ENCODE measurements at places on chromosomes 3 and 15. TPM values are rescaled to one million over a fixed set of nuclear protein-coding genes. Genes with fewer than 3 reads are reported as not detected.

Gene GPR176
- 0.13 TPM for total RNA-seq

DNA sequence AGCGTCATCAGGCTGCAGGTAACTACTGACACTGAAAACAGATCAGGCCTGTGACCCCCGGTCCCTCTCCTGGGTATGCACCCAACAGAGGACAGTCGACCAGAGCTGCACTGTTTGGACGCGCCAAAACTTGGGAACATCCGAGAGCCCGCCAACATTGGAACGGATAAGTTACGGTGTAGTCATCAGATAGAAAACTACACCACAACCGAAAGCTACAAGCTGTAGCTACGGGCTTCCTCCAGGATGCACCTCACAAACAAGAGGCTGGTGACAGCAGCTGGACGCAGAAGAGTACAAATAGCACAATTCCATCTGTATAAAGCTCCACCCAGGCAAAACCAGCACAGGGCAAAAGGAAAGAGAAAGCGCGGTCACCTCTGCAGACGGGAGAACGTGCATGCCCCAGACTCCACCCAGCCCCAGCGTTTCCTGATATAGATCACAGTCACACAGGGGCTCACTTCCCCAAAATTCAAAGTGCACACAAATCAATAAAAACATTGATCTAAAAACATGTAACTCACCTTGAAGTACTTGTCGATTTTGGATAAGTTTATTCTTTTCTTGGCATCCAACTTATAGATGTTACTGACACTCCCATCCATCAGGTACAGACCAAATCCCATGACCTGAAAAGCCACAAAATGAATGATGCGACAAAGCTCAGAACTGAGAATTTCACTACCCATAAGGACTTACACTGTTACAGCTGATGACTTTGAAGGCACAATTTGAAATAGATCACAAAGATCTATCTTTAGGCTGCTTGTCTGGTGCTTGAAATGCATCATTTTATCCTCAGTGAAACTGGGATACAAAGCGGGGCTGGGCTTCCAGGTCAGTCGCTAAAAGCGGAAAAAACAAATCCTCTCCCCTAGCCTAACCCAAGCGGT, 43.3 kb downstream of the CYFIP1 start:
- H3K27me3 ChIP-seq: no peaks in the 10 kb centered on the region
- no peaks in the 10 kb centered on the region for H3K36me3 ChIP-seq

Gene PLA2G4E
- total RNA-seq: not detected

DNA sequence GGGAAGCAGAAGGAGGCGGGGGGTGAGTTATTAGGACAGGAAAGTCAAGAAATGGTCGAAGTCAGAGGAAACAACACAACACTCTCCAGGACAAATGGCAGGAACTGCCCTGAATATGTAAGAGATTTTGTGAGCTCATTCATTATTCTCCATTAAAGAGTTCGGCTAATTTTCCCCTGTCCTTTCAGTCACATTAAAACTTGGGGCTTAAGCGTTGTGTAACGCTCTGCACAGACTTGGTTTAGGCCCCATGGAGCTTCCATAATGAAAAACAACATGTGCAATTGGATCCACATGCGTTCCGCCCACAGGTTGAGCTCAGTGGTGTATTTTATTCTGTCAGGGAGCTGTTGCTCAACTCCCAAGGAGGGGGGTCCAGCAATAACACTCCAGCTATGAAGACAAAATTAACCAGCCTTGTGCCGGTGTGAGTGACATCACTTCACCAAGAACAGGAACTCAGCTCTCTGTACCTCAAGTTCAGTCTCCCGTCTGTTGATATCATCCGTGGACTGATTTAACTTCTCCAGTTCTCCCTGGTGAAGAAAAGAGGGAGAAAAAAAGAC, 2.3 kb downstream of the SH3BP5 start:
- no peak overlapping the region for H3K27ac ChIP-seq
- peaks cover 51% of the 10 kb centered on the region for H3K36me3 ChIP-seq
- H3K4me1 ChIP-seq: peaks cover 72% of the 10 kb centered on the region

Gene BLOC1S6
- total RNA-seq: 39.3 TPM

- peaks cover 43% of the 10 kb centered on the region for H3K4me1 ChIP-seq
- H3K27ac ChIP-seq: peak overlapping the region; percentile 73
- peaks cover 2% of the 10 kb centered on the region for H3K27me3 ChIP-seq
- peak overlapping the region; percentile 48 for H3K4me3 ChIP-seq
Measured at GRCh38 chr15:60720493-60721256, 241.7 kb upstream of the ICE2 start.

DNA sequence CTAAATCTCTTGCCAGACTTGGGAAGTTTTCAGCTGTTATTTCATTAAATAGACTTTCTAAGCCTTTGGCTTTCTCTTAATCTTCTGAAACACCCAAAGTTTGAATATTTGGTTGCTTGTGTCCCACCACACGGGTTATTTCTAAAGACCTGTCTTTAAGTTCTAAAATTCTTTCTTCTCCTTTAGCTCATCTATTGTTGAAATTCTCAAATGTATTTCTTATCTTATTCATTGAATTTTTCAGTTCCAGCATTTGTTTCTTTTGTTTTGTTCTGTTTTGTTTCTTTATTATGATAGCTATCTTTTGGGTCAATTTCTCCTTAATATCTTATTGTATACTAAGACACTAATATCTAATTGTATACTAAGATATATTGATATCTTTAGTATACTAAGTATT, 97.0 kb downstream of the ARRDC4 start:
- DNase-seq: no peak
- H3K36me3 ChIP-seq: no peaks in the 10 kb centered on the region
- no peak overlapping the region for H3K4me3 ChIP-seq

DNA sequence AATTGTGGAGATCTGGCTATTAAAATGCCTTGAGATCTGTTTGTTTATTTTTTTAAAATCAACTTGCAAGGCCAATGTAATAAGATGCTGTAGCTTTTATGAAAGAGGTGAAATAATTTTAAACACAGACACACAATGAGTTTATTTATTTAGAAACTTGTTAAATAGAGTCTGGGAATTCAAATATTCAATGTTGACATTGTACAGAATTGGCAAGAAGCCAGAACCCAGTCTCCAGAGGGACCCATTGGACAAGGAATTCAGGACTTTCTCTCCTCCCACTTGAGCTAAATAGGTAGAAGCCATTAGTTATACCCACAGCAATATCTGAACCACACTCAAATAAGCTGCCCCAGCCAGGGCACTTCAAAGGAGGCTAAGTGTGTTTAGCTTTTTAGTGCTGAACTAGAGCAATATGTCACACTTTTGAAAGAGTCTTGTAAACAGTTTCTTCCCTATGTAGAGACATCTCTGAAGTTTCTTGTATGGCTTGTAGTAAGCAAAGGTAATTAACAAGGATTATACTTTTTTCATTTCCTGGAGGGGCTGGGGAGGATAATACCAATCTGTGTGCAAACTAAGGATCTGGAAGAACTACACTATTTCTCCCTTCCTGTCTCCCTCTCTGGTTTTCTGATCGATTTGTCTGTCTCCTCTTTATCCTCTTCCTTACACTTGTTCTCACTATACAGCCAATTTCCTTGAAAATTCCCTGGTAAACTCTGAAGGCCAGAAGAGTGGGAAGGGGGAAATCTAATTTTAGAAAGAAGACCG, 6.0 kb downstream of the MECOM start:
- H3K36me3 ChIP-seq: no peaks in the 10 kb centered on the region
- H3K4me1 ChIP-seq: peaks cover 34% of the 10 kb centered on the region
- DNase-seq: no peak
- H3K27ac ChIP-seq: no peak overlapping the region

Gene CEP19
- total RNA-seq: 5.3 TPM

Gene KIF15
- 53.2 TPM for total RNA-seq

GRCh38 chr3:53109190-53109589, 21.0 kb downstream of the RFT1 start:
- H3K27me3 ChIP-seq: no peaks in the 10 kb centered on the region
- H3K36me3 ChIP-seq: peaks cover 26% of the 10 kb centered on the region
- DNase-seq: peak; percentile 44
- peaks cover 46% of the 10 kb centered on the region for H3K4me1 ChIP-seq
- no peak overlapping the region for H3K4me3 ChIP-seq

DNA sequence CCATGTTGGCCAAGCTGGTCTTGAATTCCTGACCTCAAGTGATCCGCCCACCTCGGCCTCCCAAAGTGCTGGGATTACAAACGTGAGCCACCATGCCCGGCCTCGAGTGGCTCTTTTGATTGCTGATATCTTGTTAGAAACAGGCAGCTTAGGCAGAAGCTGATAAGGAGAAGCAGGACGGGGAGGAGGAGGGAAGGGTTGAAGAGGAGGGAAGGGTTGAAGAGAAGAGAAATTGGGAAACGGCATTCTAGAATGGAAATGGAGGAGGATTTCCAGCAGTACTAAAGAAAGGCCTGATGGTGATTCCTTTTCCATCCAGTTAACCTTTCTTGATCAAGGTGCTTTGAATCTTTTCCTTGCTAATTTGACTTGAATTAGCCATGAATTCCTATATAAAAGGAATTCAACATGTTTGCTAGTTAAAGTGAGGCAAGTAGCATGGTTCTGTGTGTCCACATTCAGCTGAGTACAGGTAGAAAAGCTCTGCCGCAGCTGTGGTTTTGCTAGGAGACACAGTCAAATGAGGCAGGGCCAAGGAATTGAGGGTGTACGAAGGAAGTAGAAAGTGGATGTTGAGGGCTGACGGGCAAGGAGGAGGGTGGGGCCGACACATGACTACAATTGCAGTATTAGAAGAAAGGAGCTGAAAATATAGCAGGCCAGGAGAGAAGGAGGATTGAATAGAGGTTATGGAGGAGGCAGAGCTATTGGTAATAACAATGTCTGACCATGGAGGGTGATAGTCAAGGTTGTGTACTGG, 27.2 kb upstream of the ATP1B3 start:
- DNase-seq: no peak
- no peaks in the 10 kb centered on the region for H3K36me3 ChIP-seq
- no peak overlapping the region for H3K4me3 ChIP-seq
- H3K4me1 ChIP-seq: peaks cover 3% of the 10 kb centered on the region

DNA sequence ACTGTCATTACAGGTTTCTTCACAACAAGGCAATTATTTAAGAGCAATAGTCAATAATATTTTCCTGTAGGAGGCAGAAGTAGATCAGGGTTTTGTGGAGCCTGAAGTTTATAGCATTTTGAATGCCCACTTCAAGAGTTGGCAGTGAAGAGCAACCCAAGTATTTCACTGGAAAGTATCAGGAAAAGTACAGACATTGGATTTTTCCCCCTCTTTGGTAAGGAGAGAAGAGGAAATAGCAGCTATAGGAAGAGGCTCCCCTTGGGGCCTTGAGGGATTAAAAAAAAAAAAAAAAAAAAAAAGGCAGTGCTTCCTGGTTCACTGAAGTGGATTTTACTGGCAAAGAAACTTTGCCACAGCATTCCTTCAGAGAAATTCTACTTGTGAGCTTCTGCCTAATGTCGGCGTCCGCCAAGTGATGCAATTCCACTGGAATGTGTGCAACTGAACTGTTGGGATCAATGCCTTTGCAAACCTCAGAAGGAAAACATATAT, 5.7 kb upstream of the CNTN6 start:
- no peak for DNase-seq
- no peaks in the 10 kb centered on the region for H3K4me1 ChIP-seq
- no peaks in the 10 kb centered on the region for H3K27me3 ChIP-seq
- no peak overlapping the region for H3K27ac ChIP-seq

DNA sequence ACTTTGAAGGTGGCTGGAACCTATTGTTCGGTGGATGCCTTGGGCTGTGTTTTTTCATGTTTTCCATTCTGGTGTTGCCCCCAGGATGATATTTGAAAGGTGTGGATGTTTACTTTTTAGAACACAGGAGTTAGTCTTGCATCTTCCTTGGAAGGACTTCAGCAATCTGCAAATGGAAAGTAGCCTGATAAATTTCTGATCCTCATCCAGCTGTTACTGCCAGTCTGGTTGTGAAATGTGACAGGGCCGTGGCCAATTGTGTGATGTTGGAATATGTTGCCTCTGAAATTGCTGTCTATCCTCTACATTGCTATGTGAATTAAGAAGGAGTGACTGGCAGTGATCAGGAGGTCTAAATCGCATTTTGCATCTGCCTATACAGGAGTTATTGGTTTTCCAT, 382.5 kb upstream of the C2CD4B start:
- no peaks in the 10 kb centered on the region for H3K4me1 ChIP-seq
- no peaks in the 10 kb centered on the region for H3K36me3 ChIP-seq
- H3K27ac ChIP-seq: no peak overlapping the region
- no peak overlapping the region for H3K4me3 ChIP-seq

Gene GABRA5
- total RNA-seq: not detected

- H3K36me3 ChIP-seq: no peaks in the 10 kb centered on the region
- peaks cover 20% of the 10 kb centered on the region for H3K27me3 ChIP-seq
- H3K4me1 ChIP-seq: peaks cover 25% of the 10 kb centered on the region
- DNase-seq: no peak
Measured at GRCh38 chr15:56468401-56468800, 3.5 kb upstream of the MNS1 start.

DNA sequence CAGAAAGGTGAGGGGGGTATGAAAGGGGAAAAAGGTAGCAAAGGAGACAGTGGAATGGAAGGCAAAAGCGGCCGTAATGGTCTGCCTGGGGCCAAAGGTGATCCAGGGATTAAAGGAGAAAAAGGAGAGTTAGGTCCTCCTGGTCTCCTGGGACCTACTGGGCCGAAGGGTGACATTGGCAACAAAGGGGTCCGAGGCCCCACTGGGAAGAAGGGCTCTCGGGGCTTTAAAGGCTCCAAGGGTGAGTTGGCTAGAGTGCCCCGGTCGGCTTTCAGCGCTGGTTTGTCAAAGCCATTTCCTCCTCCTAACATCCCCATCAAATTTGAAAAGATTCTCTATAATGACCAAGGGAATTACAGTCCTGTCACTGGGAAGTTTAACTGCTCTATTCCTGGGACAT, 6.7 kb downstream of the OTOL1 start:
- no peaks in the 10 kb centered on the region for H3K4me1 ChIP-seq
- DNase-seq: no peak
- no peak overlapping the region for H3K4me3 ChIP-seq
- H3K27me3 ChIP-seq: no peaks in the 10 kb centered on the region

DNA sequence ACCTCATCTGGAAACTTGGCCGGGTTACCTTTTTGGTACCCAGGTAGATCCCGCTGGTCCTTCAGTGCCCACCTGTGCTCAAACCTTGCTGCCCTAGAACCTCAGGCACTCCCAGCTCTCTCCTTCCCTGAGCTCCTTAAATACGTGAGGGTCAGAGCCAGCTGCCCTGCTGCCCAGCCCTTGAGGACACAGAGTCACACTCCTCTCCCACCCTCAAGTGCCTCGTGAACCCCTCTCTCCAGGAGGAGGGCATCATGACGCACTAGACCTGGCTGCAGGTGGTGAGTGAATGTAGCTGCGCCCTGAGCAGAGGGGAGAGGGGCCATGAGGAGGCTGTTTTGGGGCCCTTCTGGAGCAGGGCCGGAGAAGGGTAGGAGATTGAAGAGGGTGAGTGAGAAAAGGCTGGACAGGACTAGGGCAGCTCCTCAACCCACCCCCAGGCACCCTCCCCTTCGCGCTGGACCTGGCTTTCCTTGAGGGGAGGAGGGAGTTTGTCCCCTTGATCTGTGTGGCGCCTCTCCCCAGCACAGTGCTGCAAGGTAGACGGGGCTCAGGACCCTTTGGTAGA, 941 bp downstream of the SLC12A8 start:
- H3K4me1 ChIP-seq: peaks cover 14% of the 10 kb centered on the region
- no peak for DNase-seq
- H3K4me3 ChIP-seq: no peak overlapping the region

GRCh38 chr15:41928637-41929620, 35.1 kb upstream of the SPTBN5 start:
- DNase-seq: no peak
- peaks cover 31% of the 10 kb centered on the region for H3K36me3 ChIP-seq
- H3K4me3 ChIP-seq: no peak overlapping the region
- no peak overlapping the region for H3K27ac ChIP-seq

Gene GOLGA8N
- total RNA-seq: 13.2 TPM

Gene ZIC1
- not detected for total RNA-seq

Measured in activated CD4-positive, alpha-beta memory T cell treated with anti-CD3 and anti-CD28 coated beads, Interleukin-2, amount 10 ng/mL, durations not matched to agents 7 days and 5 days (primary cell).